ENCODE measurements at places on chromosomes 2 and 18. TPM values are rescaled to one million over a fixed set of nuclear protein-coding genes. Genes with fewer than 3 reads are reported as not detected.

CROCC2 gene
- not detected for total RNA-seq

VIT gene
- total RNA-seq, result 19.8 TPM

GRHL1 gene
- total RNA-seq, result 1.1 TPM

FBLN7 gene
- total RNA-seq, result 2.9 TPM

HSBP1L1 gene
- total RNA-seq, result 7.1 TPM

PROKR1 gene
- total RNA-seq, result not detected

DNPEP gene
- 81.3 TPM for total RNA-seq

SPP2 gene
- not detected for total RNA-seq

UGT1A8 gene
- total RNA-seq, result not detected

STAT1 gene
- 57.6 TPM for total RNA-seq

KCNG2 gene
- not detected for total RNA-seq

POTEJ gene
- total RNA-seq, result not detected

LYPD6B gene
- total RNA-seq, result not detected

DPYSL5 gene
- total RNA-seq, result not detected

DES gene
- 20,508 TPM for total RNA-seq

HADHB gene
- 1,359 TPM for total RNA-seq

TLX2 gene
- not detected for total RNA-seq

AQP12A gene
- total RNA-seq, result not detected

CD302 gene
- total RNA-seq, result 10.1 TPM

CDK15 gene
- total RNA-seq, result not detected

FAM237A gene
- total RNA-seq, result not detected

CNTNAP5 gene
- total RNA-seq, result not detected

CD226 gene
- total RNA-seq, result 4.1 TPM

IL36RN gene
- not detected for total RNA-seq

METTL4 gene
- 5.8 TPM for total RNA-seq

MAB21L4 gene
- total RNA-seq, result not detected

ZNF396 gene
- total RNA-seq, result 1.5 TPM

ARHGEF33 gene
- 2.5 TPM for total RNA-seq

REG3G gene
- not detected for total RNA-seq

AOX1 gene
- 0.76 TPM for total RNA-seq

GKN2 gene
- total RNA-seq, result not detected

SERPINB13 gene
- total RNA-seq, result not detected

FSHR gene
- total RNA-seq, result not detected

SP140 gene
- 1.4 TPM for total RNA-seq

ERCC3 gene
- 23.0 TPM for total RNA-seq

CMPK2 gene
- 10.1 TPM for total RNA-seq

VWA3B gene
- total RNA-seq, result 0.17 TPM

RBM43 gene
- total RNA-seq, result 0.81 TPM

PSD4 gene
- 2.1 TPM for total RNA-seq

ELOA2 gene
- total RNA-seq, result not detected

MARCHF4 gene
- 0.20 TPM for total RNA-seq

AMER3 gene
- not detected for total RNA-seq

PLB1 gene
- total RNA-seq, result 0.73 TPM

ALK gene
- 0.08 TPM for total RNA-seq

MATN3 gene
- not detected for total RNA-seq

POTEI gene
- total RNA-seq, result not detected

FAM110C gene
- total RNA-seq, result 2.2 TPM

Data from heart left ventricle (tissue), 16 donors.